ENCODE measurements at places on chromosomes 12 and 14. TPM values are rescaled to one million over a fixed set of nuclear protein-coding genes. Genes with fewer than 3 reads are reported as not detected.

Gene ITGA7
- polyA plus RNA-seq: not detected

DNA sequence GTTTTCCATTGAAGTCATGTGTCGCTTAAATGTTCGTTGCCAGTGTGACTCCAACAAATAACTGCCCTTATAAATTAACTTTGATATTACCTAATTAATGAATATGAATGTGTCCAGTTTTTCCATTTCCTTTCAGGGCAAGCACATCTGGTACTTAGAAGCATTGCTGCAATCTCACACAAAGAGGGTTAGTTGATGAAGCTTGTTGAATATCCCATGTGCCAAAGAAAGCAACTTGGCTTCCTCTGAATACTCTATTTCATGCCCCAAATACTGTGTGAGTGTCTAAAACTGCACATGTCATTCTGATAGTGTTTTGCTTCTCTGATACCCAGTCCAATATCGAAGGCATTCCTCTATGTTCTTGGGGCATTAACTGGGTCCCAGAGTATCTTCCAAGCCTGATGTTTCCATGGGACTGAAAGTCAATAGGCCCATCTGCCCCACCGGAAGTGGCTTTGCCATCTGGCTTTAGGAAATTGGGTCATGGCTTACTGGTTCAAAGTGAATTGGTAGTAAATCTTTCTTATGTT lies 75.8 kb upstream of the CNTN1 start:
- H3K36me3 ChIP-seq: no peaks in the 10 kb centered on the region
- H3K27ac ChIP-seq: no peak overlapping the region
- no peaks in the 10 kb centered on the region for H3K4me1 ChIP-seq
- H3K4me3 ChIP-seq: no peak overlapping the region
- H3K27me3 ChIP-seq: no peaks in the 10 kb centered on the region

DNA sequence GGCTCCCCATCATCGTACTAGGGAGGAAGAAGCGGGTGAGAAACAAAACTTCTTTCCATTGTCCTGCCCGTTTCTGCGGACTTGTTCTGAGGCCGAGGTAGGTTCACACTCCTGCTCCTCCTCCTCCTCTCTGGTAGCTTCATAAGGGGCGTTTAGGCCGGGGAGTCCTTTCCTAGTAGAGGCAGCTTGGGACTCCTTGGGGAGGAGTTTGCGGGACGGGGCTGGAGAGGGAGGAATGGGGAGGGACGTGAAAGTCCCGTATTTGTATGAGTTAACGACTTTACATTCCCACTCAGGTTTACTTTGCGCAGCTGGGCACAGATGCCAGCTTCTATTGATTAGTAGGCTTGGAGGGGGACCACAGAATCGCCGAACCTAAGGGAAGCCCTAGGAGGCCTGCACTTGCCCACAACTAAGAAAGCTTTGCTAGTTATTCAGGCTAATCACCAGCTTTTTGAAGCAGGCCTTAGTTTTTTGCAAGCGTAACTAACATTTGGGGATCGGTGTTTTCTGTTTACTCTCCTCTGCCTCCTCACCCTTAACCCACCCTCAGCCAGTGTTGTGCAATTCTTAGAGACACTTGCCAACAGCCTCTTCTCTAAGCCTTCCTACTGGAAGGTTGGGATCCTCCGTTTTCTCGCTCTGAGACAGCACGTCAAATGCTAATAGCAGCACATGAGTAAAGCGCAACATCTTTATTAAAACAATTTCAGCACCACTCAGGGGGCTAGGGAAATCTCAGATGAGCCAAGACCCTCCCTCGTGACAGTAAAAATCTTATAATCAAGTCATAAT lies 499 bp downstream of the RNASE4 start:
- H3K36me3 ChIP-seq: no peaks in the 10 kb centered on the region
- peaks cover 7% of the 10 kb centered on the region for H3K4me1 ChIP-seq
- DNase-seq: no peak
- H3K27ac ChIP-seq: peak overlapping the region; percentile 97
- H3K27me3 ChIP-seq: no peaks in the 10 kb centered on the region

DNA sequence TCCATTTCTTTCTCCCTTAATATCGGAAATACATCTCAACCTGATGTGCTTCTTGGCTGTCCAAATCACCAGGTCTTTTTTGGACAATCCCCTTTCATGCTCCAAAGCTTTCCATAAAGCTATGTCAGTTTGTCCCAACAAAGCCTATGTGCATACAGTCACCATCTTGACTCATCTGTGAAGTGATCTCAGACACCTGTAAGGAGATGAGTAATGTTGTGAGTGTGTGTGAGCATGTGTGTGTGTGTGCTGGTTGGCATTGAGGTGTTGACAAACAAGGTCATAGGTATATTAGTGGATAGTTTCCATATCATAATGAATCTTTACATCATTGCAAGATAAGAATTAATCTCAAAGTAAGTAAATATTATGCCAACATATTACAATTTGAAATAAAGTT lies 1243.3 kb upstream of the SEL1L start:
- DNase-seq: no peak
- H3K27me3 ChIP-seq: no peaks in the 10 kb centered on the region

DNA sequence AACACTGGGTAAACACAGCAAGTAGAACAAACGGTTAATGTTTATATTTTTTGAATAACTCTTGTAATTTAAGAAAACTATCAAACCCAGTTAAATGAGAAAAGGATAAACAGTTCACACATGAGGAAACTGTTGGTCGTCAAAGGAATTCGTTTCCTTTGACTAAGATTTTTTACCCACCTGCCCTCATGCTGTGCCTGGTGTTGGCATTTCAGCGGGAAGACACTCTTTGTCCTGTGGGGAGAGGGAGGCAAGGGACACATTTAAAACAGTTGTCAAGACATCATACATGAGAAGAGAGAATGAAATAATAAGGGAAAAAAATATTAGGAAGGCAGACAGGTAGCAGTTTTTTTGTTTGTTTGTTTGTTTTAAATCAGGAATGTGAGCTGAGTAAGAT lies 70.5 kb downstream of the BHLHE41 start:
- no peak overlapping the region for H3K27ac ChIP-seq
- H3K27me3 ChIP-seq: no peaks in the 10 kb centered on the region
- no peaks in the 10 kb centered on the region for H3K36me3 ChIP-seq
- H3K4me3 ChIP-seq: no peak overlapping the region

DNA sequence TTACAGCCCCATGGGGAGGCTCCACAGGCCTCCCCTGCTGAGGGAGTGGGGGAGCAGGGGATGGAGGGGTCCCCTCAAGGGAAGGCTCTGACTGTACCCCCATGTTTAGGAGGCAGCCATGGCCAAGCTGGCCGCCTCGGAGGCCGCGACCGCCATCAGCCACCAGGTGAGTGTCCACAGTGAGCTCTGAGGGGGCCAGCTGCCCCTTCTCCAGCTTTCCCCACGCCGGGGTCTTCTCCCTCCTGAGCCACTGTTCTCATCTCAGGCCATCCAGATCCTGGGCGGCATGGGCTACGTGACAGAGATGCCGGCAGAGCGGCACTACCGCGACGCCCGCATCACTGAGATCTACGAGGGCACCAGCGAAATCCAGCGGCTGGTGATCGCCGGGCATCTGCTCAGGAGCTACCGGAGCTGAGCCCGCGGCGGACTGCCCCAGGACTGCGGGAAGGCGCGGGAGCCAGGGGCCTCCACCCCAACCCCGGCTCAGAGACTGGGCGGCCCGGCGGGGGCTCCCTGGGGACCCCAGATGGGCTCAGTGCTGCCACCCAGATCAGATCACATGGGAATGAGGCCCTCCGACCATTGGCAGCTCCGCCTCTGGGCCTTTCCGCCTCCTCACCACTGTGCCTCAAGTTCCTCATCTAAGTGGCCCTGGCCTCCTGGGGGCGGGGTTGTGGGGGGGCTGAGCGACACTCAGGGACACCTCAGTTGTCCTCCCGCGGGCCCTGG lies 13.6 kb downstream of the ACADS start:
- no peaks in the 10 kb centered on the region for H3K27me3 ChIP-seq
- no peaks in the 10 kb centered on the region for H3K4me1 ChIP-seq
- H3K27ac ChIP-seq: no peak overlapping the region
- H3K36me3 ChIP-seq: no peaks in the 10 kb centered on the region
- no peak for DNase-seq

- no peak overlapping the region for H3K4me3 ChIP-seq
- H3K4me1 ChIP-seq: peaks cover 10% of the 10 kb centered on the region
- no peaks in the 10 kb centered on the region for H3K27me3 ChIP-seq
- no peak for DNase-seq
- H3K27ac ChIP-seq: no peak overlapping the region
Observed at GRCh38 chr12:89261982-89262381, 90.3 kb downstream of the DUSP6 start.

DNA sequence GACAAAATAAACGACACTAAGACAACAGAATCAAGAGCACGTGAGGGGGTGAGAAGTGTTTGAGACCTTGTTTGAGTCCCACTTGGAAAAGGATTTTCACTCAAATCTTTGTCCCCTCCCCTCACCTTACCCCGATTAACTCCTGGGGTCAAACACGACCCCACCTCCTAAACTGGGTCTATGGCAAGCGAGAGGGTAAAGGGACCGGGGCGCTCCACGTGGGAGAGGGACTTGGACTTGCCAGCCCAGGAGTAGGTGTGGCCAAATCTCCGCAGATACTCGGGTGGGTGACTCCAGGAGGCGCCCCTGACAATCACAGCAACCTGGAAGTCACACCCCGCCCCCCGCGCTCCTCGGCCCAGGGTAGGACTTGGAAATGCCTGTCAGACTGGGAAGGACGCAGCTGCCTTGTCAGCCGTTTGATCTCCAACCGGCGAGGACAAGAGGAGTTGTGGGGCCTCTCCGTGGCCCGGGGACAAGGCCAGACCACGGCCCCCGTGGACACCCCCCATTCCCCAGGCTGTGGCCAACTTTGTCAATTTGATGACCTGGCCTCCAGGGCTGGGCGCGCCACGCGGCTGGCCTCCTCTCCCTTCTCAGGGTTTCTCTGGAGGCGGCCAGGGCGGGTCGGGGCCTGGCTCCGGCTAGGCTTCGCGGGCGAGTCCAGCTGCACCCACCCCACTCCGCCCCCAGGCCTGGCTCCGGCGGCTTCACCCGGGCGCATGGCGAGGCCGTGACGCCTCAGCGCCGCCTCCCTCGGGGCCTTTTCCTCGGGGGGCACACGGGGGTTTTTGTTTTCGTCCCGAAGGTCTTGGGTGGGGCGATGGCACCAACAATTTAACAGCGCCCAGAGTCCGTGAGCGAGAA lies 1.1 kb upstream of the BCL11B start:
- peak overlapping the region; percentile 87 for H3K4me3 ChIP-seq
- peaks cover 27% of the 10 kb centered on the region for H3K4me1 ChIP-seq
- H3K36me3 ChIP-seq: no peaks in the 10 kb centered on the region
- no peak for DNase-seq
- no peak overlapping the region for H3K27ac ChIP-seq

DNA sequence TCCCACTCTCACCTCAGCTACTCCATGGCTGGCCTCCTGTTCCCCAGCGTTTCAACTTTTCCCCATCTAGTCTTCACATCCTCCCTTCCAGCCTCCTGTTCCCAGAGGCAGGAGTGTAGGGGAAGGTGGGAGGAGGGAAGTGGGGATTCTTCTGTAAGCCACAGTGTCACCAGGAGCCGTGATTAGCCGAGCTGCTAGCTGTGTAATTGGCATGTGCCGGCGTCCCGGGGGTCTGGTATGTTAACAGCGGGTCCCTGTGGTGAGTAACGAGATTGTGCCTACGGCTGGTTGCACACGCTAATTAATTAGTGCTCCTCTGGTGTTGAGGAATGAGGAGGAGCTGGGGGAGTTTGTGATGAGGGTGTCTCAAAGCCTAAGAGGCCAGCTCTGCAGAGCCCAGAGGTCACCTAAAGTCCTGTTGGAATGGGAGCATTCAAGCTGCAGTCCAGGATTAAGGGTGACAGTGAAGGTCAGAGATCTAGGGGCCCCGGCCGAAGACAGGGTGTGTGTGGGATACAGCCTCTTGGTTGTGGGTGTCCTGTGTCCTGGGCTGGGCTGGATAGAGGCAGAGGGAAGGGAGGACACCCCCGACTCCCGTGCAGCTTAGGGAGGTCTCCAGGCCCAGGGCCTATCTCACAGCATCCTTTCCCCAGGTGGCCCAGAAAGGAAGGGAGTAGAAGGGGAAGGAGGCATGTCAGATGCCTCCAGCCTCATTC lies 10.0 kb upstream of the CALCOCO1 start:
- peaks cover 21% of the 10 kb centered on the region for H3K4me1 ChIP-seq
- H3K27me3 ChIP-seq: peaks cover 68% of the 10 kb centered on the region
- no peak for DNase-seq
- no peaks in the 10 kb centered on the region for H3K36me3 ChIP-seq
- H3K4me3 ChIP-seq: peak overlapping the region; percentile 34
- H3K27ac ChIP-seq: no peak overlapping the region

- H3K4me3 ChIP-seq: no peak overlapping the region
- H3K27ac ChIP-seq: peak overlapping the region; percentile 48
- no peak for DNase-seq
- H3K4me1 ChIP-seq: peaks cover 42% of the 10 kb centered on the region
- H3K36me3 ChIP-seq: no peaks in the 10 kb centered on the region
- no peaks in the 10 kb centered on the region for H3K27me3 ChIP-seq
Observed at GRCh38 chr14:105281371-105282097, 19.3 kb downstream of the BRF1 start.

GRCh38 chr14:93832665-93833064 lies 44.4 kb upstream of the PRIMA1 start:
- H3K4me3 ChIP-seq: no peak overlapping the region
- no peaks in the 10 kb centered on the region for H3K4me1 ChIP-seq
- peaks cover 36% of the 10 kb centered on the region for H3K27me3 ChIP-seq

DNA sequence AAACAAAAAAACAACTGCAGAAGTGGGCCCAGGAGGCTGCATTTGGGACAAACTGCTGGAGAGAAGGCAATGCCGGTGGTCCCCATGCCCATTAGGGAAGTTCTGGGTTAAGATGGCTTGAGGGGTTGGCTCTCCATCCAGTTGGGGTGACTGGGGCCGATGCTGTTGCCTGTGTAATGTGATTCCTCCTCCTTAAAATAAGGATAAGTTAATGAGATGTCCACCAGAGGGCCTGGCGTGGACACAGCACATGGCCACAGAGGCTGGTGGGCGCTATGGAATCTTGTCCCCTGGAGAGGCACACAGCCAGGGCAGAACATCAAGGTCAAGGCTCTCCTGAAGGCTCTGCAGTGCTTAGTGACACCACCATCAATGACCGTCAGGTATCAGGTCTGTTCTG lies 1.0 kb upstream of the TESC start:
- no peak overlapping the region for H3K27ac ChIP-seq
- H3K4me3 ChIP-seq: peak overlapping the region; percentile 27
- H3K36me3 ChIP-seq: no peaks in the 10 kb centered on the region
- no peaks in the 10 kb centered on the region for H3K4me1 ChIP-seq
- no peak for DNase-seq
- peaks cover 20% of the 10 kb centered on the region for H3K27me3 ChIP-seq

DNA sequence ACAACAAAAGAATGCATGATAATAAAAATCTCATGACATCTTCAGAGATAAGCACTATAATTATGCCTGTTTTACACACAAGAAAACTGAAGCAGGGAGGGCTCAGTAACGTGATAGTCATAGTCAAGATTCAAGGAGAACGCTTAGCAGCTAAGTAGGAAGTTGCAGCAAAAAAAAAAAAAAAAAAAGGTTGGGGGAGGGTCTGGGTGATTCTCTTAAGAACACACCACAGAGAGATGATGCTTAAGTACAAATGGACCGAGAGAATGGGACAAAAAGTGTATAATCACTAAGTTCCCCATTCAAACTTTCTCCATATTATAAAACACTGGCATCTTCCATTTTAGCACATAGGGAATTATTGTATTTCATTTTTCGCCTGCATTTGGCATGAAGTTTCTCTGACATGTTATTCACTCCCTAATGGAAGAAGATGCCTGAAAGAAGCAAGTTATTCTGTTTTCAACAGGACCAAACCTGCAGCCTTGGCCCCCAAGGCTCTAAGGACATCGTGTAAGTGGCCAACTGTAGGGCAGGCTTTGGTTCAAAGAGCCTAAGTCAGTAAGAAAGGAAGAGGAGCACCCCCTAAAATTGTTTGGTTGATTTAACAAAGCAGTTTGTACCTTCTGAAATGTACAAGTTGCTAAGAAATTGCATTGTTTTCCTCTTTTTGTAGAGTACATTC lies 142.9 kb upstream of the TMPO start:
- H3K4me3 ChIP-seq: no peak overlapping the region
- DNase-seq: no peak
- H3K27me3 ChIP-seq: peaks cover 24% of the 10 kb centered on the region
- H3K27ac ChIP-seq: no peak overlapping the region
- no peaks in the 10 kb centered on the region for H3K36me3 ChIP-seq

Measured in naive B cell (primary cell).